HT1080 (cell line): ENCODE measurements at places on chromosomes 5 and 9. TPM values are rescaled to one million over a fixed set of nuclear protein-coding genes. Genes with fewer than 3 reads are reported as not detected.

CRHBP gene
- total RNA-seq, result 0.10 and 0.20 TPM in 2 replicates

ERP44 gene
- 12.1 and 17.4 TPM in 2 replicates for total RNA-seq

ATOX1 gene
- total RNA-seq, result 208 and 248 TPM in 2 replicates

PHYHD1 gene
- total RNA-seq, result 0.16 TPM in 1 of 2 replicates, not detected in the other

CDH6 gene
- total RNA-seq, result not detected in 2 replicates

PCDHAC2 gene
- not detected in 2 replicates for total RNA-seq

- no peak for DNase-seq
Measured at GRCh38 chr5:94366811-94367210, 251.6 kb downstream of the KIAA0825 start.

- no peak for DNase-seq
Measured at GRCh38 chr5:14325369-14325768, 182.2 kb downstream of the TRIO start.

DNA sequence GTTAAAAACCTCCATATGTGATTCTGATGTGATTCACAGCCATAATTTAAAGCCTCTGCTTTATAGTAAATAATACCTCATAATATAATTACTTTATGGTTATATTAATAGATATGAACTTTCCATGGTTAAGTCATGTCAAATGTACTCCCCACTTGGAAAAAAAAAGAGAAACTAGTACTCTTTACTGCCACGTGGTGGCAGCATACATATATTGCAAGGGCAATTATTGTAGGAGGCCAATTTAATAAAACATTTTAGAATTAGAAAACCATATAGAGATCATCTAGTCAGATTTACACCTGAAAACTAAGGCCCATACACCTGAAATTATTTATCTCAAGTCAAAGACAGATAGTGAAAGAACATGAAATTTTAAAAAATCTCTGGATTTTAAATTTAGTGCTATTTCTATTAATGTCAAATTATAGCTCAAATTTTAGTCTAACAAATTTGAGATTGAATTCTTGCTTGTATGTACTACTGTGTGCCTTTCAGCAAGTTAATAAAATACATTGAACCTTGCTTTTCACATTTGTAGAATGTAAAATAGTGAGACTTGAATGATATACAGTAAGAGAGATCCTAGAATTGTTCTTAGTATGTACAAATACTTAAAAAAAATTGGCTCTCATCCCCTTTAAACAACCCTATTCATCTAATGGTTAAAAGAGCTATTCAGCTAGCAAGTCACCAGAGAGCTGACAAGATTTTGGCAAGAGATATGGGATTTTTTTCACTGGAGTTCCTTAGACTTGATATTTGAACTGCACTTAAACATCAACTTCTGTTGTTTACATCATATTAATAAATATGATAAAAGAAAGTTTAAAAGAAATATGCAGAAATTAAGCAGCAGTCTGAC, 603.8 kb downstream of the TLE4 start:
- no peak for DNase-seq

DNA sequence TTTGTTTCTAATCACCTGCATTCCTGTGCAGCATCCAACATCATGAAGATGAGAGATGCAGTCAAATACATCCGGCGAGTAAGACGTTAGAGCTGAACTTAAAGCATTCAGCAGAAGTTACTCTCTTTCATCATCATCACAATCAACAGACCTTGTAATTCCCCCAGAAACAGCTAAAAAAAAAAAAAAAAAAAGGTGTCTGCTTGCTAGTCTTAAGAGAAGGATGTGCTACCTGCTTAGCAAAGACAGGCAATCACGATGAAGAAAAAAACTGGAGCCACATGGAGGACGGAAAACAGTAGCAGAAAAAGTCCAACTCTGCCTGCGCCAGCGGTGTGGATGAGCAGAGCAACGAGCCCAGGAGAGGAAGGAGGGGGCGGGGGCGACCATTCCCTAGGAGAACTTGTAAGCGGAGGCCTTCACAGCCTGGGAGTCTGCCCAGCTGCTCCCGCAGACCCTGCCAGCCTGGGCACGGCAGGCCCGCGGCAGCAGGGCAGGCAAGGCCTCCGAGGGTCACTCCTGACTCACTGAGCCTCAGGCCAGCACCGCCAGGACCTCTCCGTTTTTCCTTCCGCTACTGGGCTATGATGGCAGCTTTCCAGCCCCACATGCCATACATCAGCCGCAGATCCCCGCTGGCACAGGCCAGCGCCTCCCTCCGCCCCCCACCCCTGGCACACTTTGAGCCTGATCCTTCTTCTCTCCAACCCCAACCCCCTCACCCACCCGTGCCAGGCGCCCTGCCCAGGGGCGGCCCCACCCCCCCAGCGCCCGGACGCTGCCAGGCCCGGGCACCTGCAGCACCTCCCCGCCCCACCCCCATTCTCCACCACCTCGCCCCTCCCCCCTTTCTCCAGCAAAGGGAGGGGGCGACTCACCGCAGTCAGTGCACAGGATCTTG, 1.4 kb downstream of the NRG2 start:
- peak; percentile 91 for DNase-seq

- no peak for DNase-seq
Measured at GRCh38 chr5:32504329-32504988, 59.9 kb upstream of the ZFR start.

DNA sequence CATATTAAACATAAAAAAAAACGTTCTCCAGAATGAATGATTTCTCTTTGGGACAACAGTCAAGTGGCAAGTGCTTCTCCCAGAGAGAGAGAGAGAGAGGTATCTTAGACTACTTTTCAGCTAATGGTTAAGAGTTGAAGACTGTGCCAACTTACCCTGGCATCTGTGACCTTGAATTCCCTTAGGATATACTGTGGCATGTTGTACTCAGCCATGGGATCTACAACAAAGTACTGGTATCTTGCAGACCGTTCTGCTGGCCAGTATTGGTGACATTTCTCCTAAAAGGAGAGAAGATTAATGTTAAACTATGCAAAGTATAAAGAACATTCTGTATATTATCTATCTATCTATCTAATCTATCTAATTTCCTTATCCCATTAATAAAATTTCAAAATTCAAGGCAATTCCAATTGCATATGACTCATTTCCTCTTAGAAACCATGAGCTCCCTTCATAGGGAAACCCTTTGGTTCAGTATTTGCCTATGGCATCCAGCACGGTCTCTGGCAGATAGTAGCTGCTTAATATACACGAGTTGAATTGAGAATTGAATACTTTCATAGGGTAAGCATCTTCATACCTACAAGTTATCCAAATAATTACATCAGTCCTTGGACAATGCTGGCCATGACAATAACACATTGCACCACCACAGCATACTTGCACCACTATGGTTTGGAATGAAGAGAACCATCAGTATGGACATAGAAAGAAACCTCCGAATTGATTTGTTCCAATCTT, 539.4 kb upstream of the DMAC1 start:
- DNase-seq, result peak; percentile 36

DNA sequence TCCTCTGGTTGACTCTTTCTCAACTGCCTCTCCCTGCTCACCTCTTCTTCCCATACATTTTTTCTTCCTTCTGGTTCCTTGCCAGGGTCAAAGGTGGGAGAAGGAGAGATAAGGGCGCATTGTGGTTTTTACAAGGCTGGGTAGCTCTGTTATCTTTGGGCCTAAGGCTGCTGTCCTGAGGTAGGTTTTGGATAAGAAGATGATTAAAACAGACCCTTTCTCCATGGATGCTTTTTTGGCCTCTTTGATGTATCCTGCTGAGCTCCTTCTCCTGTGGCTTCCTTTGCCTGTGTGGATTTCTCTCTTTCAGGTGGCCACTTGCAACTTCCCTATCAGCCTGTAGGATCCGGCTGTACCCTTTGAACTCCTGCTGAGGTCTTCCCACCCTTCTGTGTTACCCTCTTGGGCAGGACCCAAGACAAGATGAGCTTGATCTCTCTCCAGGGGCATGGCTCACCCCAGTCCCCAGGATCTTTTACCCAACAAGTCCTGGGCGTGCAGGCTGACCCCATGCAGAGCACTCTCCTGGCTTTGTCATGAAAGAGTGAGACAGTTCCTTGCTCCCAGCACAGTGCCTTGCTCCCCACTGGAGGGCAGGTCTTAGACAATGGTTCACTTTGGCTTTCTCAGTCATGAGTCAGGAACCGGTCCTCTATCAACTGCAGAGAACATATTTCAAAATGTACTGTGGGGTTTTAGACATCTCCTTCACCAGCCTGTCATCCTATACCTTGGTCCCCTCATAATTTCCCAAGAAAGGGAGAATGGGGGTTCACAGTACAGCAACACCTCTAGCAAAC, 197.9 kb downstream of the TLE4 start:
- no peak for DNase-seq

GRCh38 chr5:87951661-87952060, 317.0 kb downstream of the TMEM161B start:
- no peak for DNase-seq

GRCh38 chr9:82456642-82457041, 468.1 kb downstream of the SPATA31D1 start:
- DNase-seq, result peak; percentile 87

DNA sequence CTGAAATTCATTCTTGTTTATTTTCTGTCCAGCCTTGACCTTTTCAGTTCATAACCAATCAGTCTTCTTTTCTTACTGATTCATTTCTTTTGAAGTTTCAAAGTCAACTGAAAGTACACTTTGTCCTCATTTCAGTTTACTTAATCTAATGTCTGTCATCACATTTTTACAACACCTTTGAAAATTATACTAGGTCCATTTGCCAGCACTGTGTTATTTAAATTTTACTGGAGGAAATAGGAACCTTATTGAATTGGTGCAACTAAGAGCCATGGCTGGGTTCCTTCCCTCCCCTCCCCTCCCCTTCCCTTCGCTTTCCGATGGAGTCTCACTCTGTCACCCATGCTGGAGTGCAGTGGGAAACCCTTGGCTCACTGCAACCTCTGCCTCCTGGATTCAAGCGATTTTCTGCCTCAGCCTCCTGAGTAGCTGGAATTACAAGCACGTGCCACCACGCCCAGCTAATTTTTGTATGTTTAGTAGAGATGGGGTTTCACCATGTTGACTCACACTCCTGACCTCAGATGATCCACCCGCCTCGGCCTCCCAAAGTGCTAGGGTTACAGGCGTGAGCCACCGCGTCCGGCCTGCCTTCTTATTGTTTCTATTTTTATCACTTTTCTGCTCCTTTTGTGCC, 6.3 kb downstream of the RMI1 start:
- peak; percentile 89 for DNase-seq

DNA sequence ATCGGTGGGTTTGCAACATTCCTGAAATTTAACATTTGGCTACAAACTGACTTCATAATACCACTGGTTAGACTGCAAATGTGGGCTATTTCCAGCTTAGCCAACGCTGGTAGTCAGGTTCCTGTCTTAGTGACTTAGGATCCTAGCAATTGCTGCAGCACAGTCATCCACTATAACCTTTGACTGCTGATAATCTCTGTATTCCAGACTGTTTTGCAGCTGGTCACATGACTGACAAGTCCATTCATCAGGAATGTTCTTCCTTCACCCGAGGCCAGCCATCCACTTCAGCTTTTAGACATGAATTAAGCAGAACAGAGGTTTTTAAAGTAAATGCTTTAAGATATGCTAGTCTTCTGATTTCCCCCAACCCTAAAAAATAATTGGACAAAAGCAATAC, 425.9 kb upstream of the MPDZ start:
- no peak for DNase-seq

DNA sequence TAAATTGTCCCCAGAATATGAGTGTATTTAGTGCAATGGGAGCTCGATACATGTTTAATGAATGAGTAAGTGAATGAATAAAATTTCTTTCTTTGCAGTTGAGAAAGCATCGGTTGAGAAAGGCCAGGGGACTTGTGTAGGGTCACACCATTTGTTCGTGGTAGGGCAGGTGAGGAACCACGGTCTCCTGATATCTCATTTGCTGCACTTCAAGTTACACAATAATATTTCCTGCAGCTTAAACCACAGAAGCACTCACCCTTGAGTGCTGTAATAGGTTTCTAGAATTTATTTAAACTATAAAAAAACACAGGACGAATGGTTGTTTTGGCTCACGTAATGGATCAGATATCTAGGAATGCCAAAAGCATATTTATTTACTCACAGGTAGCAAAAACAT, 429.8 kb downstream of the SPATA31D1 start:
- peak; percentile 25 for DNase-seq

GRCh38 chr5:1441166-1441865, 3.9 kb downstream of the SLC6A3 start:
- DNase-seq, result no peak

GRCh38 chr9:114981063-114981462, 50.7 kb upstream of the TNFSF8 start:
- DNase-seq, result no peak

DNA sequence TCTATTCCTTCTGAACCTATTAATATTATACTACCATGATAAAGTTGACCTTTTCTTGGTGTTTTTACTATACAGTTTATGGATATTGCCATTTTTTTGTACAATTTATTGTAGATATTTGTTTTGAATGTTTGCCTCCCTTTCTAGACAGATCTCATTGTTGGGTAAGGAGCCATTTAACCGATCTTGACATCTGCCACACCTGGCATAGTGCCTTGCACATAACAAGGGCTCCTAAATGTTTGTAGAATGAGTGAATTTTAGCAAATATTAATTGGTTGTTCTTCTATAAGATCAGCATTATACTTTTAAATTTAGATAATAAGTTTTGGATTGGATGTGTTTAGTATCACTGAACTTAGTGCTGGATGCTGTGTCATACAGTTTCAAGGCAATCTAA, 175.3 kb downstream of the GDNF start:
- DNase-seq, result no peak

DNA sequence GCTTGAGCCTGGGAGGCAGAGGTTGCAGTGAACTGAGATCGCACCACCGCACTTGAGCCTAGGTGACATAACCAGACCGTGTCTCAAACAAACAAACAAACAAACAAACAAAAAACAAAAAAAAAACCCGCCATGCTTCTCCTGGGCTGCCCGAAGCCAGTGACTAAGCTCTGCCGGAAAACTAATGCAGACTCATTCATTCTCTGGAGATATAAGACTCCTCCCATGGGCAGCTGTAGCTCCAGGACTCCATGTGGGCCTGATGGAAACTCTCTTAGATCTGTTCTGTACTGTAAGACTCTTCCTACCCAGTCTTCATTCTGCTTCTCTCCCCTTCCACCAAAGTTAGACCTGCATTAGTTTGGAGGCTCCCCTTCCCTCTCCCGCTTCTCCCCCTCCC, 11.1 kb downstream of the GLDC start:
- peak; percentile 15 for DNase-seq

- no peak for DNase-seq
Measured at GRCh38 chr5:56159521-56159947, 73.6 kb downstream of the ANKRD55 start.

DNA sequence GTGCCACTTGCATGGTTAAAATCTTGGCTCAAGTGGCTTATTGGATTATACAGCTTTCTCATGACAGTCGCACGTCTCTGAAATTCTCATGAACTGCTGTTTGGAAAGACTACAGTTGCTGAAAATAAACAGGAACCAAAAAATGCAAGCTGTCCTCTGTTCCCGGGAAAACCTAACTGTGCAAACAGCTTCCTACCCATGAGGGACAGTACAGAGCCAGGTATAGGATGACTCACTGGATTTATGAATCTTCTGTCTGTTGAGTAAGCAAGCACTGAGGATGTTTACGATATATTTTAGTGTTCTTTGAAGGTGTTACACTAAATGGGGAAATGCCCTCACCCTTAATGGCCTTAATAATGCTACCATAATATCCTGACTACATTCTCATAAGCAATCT, 380.3 kb upstream of the TNC start:
- no peak for DNase-seq

- no peak for DNase-seq
Measured at GRCh38 chr5:533243-533954, 9.2 kb upstream of the SLC9A3 start.

- no peak for DNase-seq
Measured at GRCh38 chr5:77087484-77088261, 588 bp upstream of the ZBED3 start.
